T-helper 22 cell (primary cell): ENCODE measurements at places on chromosomes 7 and 10.
A peak's percentile ranks its signal among the peaks of the same experiment; 100 is the strongest.

DNA sequence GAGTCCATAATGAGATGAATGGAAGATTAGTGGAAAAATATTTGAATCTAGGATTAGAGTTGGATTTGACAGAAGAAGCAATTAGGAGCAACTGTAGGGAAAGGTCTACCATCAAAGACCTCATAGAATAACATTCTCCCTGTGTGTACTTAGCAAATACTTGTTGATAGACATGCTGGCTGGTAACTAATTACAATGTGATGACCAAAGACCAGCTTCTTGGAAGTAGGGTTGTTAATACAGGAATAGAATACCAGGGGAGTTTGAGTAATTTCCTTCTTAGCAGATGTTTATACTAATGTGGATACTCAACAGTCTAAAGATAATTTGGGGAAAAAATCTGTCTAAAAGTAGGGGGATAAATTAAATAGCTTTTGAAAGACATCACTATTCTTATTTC, 357.5 kb upstream of the BMPER start:
- DNase-seq, result no peak

DNA sequence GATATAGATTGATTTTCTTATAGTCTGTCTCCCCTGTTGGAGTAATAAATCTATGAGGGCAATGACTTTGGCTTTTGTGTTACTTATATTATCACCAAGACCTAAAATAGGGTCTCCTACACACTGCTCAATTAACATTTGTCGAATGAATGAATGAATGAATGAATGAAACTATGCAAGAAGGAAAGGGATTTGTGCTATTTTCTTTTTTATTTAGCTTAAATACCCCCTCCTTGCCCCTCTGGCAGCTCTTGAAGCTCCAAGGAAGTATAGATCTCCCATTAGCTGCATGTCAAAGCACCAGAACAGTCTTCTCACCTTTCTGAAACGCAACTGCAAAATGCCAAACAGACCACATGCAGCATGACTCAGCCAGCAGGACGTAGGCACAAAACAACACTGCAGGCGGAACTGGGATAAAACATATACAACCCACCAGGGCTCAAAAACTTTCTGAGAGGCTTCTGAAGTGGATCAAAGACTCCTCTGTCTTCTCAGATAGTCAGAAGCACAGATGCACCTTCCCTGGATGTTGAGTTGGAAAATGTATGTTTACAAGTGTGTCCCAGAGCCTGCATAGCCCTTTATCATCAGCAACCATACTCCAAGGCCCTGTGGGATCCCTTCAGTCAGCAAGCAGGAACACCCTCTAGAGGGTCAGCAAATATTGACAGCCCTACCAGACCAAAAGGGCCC, 187.8 kb downstream of the NPSR1 start:
- no peak for DNase-seq

DNA sequence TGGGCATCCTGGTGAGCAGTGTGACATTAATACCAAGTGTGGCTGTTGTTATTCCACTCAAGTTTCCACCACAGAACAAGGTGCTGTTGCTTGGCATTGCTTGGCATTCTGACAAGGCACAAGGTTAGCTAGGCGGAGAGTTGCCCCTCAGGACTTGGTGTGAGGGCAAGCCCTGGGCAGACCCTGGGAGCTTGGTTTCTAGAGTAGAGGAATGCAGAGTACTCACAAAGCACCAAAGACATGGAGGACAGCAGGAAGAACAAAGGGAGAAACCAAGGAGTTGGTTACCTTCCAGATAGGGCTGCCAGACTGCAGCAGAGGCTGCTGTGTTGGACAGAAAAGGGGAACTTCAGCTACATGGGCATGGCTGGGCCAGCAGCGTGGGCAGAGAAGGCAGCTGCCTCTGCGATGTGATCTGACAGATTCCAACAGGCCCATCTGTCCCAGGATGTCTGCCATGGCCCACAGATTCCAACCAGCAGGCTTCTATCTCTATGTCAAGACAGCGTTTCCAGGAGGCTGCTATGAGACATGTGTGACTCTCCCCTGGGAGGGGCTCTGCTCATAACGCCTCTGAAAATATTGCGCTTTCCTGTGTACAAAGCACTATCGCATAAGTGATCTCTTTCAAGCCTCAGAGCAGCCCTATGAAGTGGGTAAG, 1.8 kb downstream of the GOLGA7B start:
- peak; percentile 21 for DNase-seq

- DNase-seq, result no peak
Measured at GRCh38 chr10:114212153-114212552, 26.9 kb upstream of the VWA2 start.

DNA sequence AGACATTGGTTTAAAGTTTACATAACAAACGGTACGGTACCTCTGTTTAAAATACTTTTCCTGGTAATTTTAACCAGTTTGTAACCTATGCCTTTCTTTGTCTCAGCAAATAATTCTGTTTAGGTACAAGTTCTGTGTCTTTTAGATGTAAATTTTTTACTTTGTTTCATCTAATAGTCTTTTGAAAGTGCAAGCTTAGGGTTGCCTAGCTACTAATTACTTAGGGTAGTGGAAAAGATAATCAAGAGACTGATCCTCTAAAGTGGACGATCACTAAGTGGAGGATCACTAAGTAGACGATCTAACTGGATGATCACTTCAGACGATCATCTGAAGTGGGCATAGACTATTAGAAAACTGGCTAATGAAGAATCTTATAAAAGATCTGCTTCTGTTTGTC, 16.1 kb upstream of the FKBP9 start:
- DNase-seq, result no peak

GRCh38 chr10:47104786-47105385, 193.7 kb downstream of the PTPN20 start:
- DNase-seq, result no peak

- no peak for DNase-seq
Measured at GRCh38 chr10:94370501-94370900, 7.8 kb upstream of the NOC3L start.

DNA sequence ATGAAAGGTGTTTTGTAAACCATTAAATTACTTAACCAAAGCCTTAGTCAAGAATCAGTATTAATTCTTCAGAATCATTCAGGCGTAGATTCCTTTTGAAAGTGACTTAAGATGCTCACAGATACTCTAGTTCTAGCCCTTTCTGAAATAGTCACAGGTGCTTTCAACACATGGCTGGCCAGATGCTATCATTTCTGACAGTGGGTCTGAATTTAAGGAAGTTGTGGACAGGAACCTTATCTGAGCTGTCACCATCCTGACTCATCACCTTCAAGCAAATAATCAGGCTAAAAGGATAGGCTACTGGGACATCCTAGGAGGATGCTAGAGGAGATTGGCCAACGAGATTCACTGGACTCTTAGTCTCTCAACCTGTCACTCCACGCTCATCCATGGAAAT, 501.5 kb downstream of the LRMDA start:
- DNase-seq, result no peak

DNA sequence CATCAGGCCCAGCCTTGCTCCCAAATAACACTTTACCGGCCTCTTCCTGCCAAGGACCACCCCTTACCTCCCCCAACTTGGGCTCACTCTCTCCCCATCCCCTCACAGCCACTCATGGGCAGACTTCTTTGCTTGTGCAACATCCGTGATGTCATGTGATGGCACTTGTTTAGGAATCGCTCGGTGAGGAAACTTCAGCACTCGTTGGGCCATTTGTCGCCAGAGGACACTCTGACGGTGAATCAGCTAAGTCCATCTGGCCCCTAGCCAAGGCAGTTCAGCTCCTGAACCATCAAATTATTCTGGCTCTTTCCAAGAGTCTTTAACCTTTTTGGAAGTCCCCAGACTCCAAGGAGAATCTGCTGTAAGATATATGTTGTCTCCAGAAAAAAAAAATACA, 19.2 kb downstream of the BTBD16 start:
- DNase-seq, result no peak

- no peak for DNase-seq
Measured at GRCh38 chr10:116882639-116883038, 33.3 kb downstream of the ENO4 start.

GRCh38 chr10:60896033-60896432, 48.0 kb downstream of the RHOBTB1 start:
- DNase-seq, result no peak

DNA sequence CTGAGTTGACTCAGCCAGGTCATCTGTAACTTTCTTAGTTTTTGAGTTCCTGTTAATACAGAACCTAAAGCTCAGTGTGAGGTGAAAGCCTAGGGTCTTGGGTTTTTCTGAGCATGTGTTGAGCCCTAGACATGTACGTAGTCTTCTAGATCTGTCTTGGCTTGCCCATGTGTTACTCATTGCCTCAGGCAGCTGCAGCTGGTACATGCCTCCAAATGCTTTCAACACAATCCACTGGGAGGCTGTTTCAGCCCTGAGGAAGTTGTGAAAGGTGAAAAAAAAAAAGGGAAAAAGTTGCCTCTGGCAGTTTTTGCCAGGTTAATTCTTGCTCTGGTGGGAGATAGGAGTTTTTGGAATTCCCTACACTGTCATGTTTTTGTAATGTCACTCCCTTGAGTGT, 134.6 kb downstream of the RNF216 start:
- no peak for DNase-seq

- no peak for DNase-seq
Measured at GRCh38 chr10:47048526-47048905, 137.3 kb downstream of the PTPN20 start.

DNA sequence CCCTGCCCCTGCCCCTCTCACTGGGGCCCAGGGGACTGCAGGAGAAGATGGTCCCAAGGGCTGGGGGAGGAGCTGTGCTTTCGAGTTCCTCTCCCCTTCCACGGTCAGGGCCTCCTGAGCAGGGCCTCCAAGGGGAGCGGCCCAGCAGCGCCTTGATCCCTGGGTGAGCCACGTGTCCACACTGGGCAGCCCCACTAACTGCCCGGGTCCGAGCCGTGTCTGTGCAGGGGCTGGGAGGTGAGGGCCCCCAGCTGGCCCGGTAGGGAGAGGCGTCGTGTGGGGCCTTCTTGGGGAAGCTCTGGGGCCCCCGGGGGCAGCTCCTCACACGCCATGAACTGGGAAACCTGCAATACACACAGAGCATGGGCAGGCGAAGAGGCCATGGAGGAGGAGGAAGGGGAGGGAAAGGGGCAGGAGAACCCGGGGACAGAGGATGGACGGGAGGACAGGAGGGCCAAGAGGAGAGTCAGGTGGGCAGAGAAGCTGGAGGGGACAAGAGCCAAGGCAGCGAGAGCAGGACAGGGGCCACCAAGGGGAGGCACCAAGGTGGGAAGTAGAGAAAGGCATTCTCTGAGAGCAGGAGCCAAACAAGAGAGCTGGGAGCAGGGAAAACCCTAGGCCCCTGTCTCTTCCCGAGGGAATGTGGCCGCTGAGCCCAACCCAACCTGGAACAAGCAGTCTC, 32.8 kb downstream of the KCNH2 start:
- no peak for DNase-seq

DNA sequence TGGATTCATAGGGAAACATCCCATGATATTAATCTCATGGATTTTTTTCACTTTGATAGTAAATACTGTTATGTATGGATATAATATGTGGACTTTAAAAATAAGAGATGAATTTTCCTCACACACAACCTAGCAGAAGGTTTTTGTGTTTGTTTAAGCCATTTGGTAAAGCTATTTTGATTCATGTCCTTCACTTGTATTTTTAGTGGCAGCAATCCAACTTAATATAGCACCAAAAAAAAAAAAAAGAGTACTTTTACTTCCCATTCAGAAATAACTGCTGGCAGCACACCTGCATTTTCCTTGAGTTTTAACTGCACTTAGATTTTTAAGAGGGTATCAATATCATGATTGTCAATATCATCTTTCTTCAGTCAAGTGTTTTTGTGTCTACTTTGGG, 60.0 kb downstream of the MCMBP start:
- DNase-seq, result no peak

- DNase-seq, result no peak
Measured at GRCh38 chr7:71846160-71846559, 566.0 kb downstream of the CALN1 start.

DNA sequence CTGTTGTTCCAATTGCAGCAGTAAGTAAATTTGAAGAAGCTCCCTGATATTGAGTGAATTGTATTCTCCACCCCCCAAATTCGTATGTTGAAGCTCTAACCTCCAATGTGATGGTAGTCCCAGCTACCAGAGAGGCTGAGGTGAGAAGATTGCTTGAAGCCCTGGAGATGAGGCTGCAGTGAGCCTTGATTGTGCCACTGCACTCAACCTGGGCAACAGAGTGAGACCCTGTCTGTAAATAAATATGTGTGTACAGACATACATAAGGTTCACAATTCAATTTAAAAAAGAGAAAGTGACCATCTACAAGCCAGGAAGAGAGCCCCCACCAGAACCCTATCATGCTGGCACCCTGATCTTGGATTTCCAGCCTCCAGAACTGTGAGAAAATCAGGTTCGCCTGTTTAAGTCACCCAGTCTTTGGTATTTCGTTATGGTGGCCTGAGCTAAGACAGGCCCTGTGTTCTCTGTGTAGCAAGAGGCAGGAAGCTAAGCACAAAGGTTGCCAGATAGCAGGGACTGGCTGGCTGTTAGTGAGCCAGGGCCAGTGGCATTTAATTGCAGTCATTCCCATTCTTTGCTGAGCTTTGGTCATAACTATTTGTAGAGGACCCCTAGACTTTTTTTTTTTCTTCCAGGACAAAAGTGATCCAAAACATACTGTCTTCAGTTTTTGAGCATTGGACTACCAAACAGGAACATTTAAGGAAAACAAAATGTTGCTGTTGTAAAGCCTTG, 45.6 kb downstream of the AUTS2 start:
- DNase-seq, result no peak

DNA sequence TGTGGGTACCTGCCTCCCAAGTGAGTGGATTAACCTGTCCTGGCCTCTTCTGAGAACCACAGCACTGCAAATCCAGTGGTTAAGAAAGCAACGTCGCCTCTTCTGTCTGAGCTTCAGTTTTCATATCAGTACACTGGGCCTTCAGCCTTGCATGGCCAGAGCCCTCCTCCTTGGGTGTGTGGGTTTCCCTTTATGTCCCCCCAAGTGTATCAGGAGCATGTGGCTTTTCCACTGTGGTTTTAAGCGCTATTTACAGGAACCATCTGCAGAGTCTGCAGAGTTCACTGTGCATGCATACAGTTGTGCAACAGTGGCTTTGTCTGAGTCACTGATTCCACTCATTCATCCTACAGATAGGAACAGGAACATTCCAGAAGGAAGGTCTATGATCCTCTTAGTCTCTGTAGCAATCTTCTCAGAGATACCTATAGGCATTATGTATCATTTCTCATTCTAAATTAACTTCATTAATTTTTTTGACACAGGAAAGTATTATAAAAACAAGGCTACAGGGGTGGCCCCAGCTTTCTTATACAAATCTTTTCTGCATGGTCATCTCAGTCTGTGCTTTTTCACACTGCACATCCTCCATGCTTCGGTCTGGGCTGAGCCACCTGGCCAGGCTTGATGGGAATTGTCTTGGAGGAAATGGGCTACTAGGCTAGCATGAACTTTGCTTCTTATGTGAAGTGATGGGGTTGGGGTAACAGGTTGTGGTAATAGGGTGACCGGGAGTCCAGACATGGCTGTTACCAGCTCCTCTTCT, 17.1 kb downstream of the MBL2 start:
- DNase-seq, result no peak

- DNase-seq, result no peak
Measured at GRCh38 chr7:39637400-39637799, 14.0 kb downstream of the RALA start.

DNA sequence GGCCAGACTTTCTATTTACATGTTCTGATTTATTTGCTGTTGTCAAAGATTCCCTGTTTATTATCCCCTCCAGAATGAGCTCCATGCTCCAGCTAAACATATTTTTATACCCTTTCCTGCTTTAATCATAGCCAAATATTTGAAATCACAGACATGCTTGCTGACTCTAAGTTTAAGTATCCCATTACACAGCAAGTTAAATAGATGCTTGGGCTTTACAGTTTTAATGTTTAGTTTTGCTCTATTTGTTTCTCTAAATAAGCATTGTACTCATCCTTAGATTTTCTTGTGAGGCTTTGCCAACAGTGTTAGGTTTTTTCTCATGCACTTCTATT, 196.8 kb downstream of the TAX1BP1 start:
- DNase-seq, result no peak

GRCh38 chr7:96826089-96826488, 116.4 kb upstream of the SEM1 start:
- no peak for DNase-seq
